ENCODE measurements at places on chromosomes 7 and 10. TPM values are rescaled to one million over a fixed set of nuclear protein-coding genes. Genes with fewer than 3 reads are reported as not detected.

Gene COL13A1
- total RNA-seq, result not detected

Gene ZNF25
- total RNA-seq, result 8.4 TPM

Gene MBL2
- not detected for total RNA-seq

Gene LRRC4
- not detected for total RNA-seq

Gene SPDYE11
- total RNA-seq, result not detected

Gene TAS2R4
- total RNA-seq, result 1.4 TPM

Gene ZMIZ2
- 124 TPM for total RNA-seq

Gene OIT3
- not detected for total RNA-seq

Gene SFRP4
- not detected for total RNA-seq

Gene HOGA1
- total RNA-seq, result not detected

Gene TDRD1
- 0.20 TPM for total RNA-seq

Gene PAX4
- not detected for total RNA-seq

Gene FAM24B
- 19.1 TPM for total RNA-seq

Gene PLAC9
- not detected for total RNA-seq

Gene NACAD
- total RNA-seq, result 0.11 TPM

Gene CPXM2
- total RNA-seq, result not detected

Gene DEPP1
- total RNA-seq, result not detected

Gene CYP26A1
- 0.31 TPM for total RNA-seq

Gene CLDN4
- total RNA-seq, result 0.25 TPM

Gene SUGCT
- 0.44 TPM for total RNA-seq

Gene CRTAC1
- not detected for total RNA-seq

Gene WNT8B
- 0.91 TPM for total RNA-seq

Gene CNPY1
- total RNA-seq, result not detected

Gene FAM241B
- 11.7 TPM for total RNA-seq

Gene PDK4
- 1.2 TPM for total RNA-seq

Gene SEC23IP
- 50.5 TPM for total RNA-seq

Gene CUZD1
- 3.0 TPM for total RNA-seq

Gene LYZL1
- total RNA-seq, result not detected

Gene MCM10
- total RNA-seq, result 40.2 TPM

Gene LSM5
- total RNA-seq, result 72.8 TPM

Gene PRPS1L1
- total RNA-seq, result not detected

Gene RNF32
- 2.2 TPM for total RNA-seq

Gene WDFY4
- total RNA-seq, result 2.4 TPM

Gene C7orf57
- 0.14 TPM for total RNA-seq

Gene RAPGEF5
- total RNA-seq, result 0.72 TPM

Gene ATG9B
- 11.6 TPM for total RNA-seq

Gene MDFIC
- 50.8 TPM for total RNA-seq

Gene CNTNAP2
- total RNA-seq, result not detected

Gene NUTM2D
- total RNA-seq, result 2.6 TPM

Gene ZNRF2
- total RNA-seq, result 27.1 TPM

Gene MET
- total RNA-seq, result not detected

Gene GIMAP6
- 124 TPM for total RNA-seq

Gene FZD1
- 0.06 TPM for total RNA-seq

Gene AQP1
- 0.23 TPM for total RNA-seq

Gene CALU
- 30.2 TPM for total RNA-seq

Gene CH25H
- not detected for total RNA-seq

Gene GRM8
- not detected for total RNA-seq

Gene TRIL
- total RNA-seq, result not detected

Gene PLAU
- total RNA-seq, result 0.61 TPM

Measured in activated naive CD8-positive, alpha-beta T cell treated with anti-CD3 and anti-CD28 coated beads, Interleukin-2, amount 10 ng/mL, durations not matched to agents 7 days and 5 days (primary cell).